Stimulated activated CD8-positive, alpha-beta memory T cell treated with anti-CD3 and anti-CD28 coated beads, Interleukin-4, amount 100 ng/mL, for 1 hour (primary cell): ENCODE measurements at places on chromosomes 7 and 10.

- no peak for DNase-seq
Measured at GRCh38 chr7:7761340-7761973, 43.0 kb upstream of the RPA3 start.

- DNase-seq, result no peak
Measured at GRCh38 chr10:11677480-11677879, 64.7 kb upstream of the ECHDC3 start.

GRCh38 chr10:117757086-117757720, 214.7 kb downstream of the EMX2 start:
- DNase-seq, result no peak

DNA sequence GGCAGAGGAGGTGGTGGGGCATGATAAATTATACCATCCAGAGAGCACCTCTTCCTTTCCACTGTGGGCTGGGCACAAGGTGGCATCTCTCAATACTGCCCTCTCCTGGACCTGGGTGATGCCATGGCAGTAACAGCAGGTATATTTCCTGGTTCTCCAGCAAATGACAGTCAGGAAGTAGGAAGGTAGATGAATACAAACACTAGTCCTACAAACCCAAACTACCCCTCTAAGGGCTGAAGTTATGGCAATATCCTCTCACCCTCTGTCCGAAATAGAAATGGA, 1004.9 kb downstream of the KCNMA1 start:
- DNase-seq, result no peak

DNA sequence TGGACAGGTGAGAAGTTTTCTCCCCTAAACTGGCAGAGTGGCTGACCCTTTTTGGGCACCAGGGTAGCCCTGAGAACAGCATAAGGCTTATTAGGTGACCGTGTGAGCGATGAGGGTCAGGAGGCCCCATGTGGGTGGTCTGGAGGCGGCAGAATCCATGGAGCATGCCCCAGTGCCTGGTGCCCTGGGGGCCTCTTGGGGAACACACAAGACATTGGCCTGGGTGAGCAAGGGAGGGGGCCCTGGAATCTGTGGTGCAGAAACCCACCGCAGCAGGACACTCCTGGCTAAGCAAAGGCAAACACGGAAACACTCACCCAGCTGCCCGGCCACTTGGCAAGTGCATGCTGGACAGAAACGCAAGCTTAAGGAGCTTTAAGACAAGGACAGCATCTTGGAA, 29.5 kb downstream of the YKT6 start:
- no peak for DNase-seq
